ENCODE measurements at places on chromosomes 2 and 18.

DNA sequence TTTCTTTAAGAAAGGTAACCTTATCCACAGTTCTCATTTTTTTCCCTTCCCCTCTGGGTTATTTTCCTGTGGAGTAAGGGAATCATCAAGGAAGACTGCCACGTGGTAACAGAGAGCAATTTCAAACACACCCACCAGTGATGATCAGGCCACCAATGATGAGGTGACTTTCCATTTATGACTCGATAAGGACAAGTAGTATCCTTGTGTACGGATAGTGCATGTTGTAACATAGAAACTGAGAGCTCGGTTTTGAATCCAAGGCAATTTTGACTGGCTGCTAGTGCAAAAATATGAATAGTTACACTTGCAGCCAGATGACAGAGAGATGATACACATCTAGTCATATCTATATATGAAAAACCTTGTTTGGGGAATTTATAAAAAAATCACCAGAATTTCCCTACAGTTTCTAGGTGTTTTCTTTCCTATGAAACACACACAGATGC lies 143.6 kb upstream of the TCF4 start:
- DNase-seq: no peak

DNA sequence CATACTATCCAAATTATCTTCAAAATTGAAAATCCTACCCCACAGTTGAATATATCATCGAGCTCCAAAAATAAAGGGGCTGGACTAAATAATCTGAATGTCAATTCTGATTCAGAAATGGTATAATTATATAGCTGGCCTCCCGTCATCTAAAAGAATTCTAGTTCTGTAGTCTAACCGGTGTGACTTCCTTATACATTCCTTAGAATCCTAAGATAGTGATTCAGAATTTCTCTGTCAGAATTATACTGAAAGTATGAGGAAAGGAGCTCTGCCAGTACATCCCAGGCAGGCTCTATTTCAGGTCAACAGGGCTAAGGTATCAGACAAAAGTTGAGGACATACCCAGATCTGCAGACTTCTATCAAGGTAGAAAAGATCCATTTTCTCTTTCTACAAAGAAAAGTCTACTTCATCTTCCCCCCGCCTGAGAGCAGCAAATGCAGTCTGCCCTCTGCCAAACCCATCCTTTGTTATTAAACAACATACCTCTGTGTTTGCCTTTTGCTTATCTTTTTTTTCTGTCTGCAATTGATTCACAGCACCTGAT lies 128.5 kb downstream of the METTL4 start:
- no peak for DNase-seq

DNA sequence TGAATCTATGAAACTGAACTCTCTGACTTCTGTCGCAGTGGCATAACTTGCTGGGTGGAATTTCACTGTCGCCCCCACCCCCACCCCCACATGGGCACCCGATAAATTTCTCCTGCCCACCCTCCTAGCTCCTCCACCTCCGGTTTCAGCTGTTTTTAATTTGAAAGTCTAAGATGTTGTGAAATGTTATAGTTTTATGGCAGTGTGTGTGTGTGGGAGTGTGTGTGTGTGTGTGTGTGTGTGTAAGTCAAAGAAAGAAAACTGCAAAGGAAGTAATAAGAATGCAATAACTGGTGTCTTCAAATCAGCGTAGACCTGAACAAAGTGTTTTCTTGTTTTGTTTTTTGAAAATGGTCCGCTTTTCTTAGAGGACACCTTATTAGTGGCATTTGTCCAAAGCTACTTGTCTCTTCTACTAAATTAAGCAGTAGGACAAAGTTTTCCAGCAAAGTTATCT lies 388 bp downstream of the DTNA start:
- no peak for DNase-seq

GRCh38 chr2:37005118-37005868 lies 39.0 kb upstream of the STRN start:
- no peak for DNase-seq

DNA sequence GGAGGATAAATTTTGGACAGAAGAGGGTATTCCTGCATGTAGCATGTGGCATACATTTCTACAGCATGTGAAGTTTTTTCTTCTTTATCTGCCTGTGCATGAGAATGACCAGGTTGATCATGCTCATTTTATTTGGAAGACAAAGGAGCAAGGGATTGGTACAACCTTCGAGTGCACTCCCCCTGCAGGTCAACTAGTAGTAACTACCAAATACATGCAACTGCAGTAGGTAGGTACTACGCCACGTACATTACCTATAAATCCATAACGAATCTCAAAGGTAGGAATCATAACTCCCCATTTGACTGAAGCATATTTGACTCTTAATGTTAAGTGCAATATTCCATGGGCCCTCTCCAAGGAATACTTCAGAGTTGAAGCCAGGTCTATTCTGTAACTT lies 763.9 kb downstream of the TSN start:
- no peak for DNase-seq
